Gastroesophageal sphincter (tissue), 4 donors: ENCODE measurements at places on chromosomes 4 and X. TPM values are rescaled to one million over a fixed set of nuclear protein-coding genes. Genes with fewer than 3 reads are reported as not detected.

The IL15 gene
- total RNA-seq, result 5.5 TPM

The SSX1 gene
- not detected for total RNA-seq

The BEND4 gene
- not detected for total RNA-seq

DNA sequence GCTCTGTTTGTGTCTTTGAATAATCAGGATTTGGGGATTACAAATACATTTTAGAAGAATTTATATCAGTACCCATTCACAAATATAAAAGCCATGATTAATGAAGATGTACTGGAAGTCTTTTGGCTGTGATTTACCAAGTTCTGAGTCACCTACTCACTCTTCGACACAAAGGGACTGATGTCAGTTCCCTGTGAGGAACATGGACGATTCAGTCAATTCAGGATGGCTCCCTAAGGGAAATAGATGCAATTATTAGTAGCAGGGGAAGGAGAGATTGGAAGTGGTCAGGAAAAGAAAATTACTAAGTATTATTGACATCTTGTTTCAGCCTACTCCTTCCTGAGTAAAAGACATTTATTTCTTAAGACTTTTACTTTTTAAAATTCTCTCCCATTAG is 550.7 kb upstream of the SLIT2 start:
- ATAC-seq, result no peak

DNA sequence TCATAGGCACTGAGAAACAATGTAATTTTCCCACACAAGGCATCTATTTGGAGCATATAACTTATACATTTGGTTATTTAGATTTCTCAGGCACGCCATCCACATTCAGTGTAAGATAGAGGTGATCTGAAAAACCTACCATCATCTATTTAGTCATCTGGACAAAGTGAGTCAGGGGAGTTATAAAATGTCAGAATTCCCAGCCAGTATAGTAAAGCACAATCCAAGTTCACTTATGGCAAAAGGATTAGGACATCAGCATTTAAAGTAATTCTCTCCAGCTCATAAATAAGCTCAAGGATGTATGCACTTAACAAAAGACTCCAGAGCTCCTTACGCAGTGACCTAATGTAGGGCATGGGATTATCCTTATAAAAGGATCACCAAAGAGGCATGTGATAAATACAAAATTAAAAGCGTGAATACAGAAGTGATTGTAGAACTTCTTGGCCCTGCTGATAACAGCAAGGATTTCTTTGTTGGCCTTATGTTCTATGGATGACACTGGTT is 65.3 kb upstream of the DCLK2 start:
- no peak for ATAC-seq

DNA sequence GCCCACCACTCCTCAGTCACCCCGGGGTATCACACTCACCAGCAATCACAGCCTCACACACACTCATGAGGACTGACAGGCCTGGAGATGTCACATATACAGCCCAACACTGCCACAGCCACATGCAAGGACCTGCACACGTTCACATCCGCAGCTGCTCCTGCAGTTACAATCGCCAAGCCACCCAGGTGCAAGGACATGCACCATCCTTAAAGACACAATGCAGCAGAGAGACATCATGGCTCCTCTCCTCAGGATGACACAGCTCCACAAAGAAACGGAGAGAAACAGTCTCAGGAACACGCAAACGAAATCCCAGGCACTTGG is 1.1 kb downstream of the PCSK1N start:
- no peak for ATAC-seq
